ENCODE measurements at places on chromosomes 12 and 14.

- peak; percentile 68 for ATAC-seq
These were observed 6.5 kb downstream of the KRT85 start for GRCh38 chr12:52360663-52361271.

DNA sequence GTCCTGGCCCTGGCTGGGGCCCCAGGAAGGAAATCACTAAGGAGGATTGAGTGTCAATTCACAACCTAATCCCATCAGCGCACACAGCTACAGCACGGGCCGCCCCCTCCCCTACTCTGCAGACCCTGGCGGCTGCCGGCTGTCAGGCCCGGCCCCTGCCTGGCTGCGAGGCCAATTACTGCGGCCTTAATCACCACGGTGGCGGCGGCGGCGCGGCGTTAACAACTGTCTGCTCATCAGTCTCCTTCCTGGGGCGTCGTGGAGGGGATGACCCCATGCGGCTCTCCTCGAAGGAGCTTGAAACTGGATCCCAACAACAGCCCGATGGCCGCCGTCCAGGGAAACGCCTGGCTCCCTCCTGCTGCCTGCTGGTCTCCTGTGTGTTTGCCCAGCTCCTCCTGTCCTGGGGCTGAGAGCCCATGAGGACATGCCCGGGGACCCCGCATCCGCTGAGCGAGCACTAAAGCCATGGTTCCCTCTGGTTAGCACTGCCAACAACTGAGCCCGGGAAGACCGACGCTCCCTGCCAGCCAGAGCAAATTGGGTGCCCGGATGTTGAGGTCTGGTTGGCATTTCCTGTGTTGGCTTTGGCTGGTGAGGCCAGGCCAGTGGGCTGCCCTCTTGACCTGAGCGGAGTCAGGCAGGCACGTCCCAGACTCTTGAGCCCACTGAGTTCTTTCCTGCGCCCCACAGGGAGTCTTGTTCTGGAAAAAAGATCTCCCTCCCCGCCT is 21.8 kb upstream of the EIF2B2 start:
- ATAC-seq = no peak

DNA sequence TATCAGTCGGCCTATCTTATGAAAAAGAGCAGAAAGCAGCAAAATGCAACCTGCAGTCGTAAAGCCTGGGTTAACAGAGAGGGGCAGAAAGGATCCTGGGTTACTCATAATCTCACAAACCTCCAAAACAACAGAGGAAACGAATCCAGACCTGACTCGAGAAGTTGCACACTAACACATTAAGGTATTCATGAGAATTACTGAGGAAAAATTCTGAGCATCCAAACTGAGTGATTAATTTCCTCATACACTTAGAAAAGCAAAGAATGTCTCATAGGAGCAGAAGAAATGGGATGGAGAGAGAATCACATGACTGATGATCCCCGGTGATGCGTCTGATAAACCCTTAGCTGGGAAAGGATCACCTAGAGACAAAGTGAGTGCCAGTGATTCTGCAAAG is 272.5 kb downstream of the TMEM132D start:
- ATAC-seq = no peak

- ATAC-seq = peak; percentile 94
These were observed 39.2 kb downstream of the BCAT1 start for GRCh38 chr12:24909667-24910066.

DNA sequence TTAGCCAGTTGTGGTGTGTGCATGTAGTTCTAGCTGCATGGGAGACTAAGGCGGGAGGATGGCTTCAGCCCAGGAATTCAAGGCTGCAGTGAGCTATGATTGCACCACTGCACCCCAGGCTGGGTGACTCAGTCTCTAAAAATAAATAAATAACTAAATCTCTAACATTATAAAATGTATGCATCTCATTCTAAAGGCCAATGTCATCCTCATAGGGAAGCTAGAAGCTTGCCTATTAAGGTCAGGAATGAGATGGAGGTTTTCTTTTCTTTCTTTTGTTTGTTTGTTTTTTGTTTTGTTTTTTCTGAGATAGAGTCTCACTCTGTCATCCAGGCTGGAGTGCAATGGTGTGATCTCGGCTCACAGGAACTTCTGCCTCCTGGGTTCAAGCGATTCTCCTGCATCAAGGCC is 48.8 kb upstream of the PAPLN start:
- peak; percentile 36 for ATAC-seq

DNA sequence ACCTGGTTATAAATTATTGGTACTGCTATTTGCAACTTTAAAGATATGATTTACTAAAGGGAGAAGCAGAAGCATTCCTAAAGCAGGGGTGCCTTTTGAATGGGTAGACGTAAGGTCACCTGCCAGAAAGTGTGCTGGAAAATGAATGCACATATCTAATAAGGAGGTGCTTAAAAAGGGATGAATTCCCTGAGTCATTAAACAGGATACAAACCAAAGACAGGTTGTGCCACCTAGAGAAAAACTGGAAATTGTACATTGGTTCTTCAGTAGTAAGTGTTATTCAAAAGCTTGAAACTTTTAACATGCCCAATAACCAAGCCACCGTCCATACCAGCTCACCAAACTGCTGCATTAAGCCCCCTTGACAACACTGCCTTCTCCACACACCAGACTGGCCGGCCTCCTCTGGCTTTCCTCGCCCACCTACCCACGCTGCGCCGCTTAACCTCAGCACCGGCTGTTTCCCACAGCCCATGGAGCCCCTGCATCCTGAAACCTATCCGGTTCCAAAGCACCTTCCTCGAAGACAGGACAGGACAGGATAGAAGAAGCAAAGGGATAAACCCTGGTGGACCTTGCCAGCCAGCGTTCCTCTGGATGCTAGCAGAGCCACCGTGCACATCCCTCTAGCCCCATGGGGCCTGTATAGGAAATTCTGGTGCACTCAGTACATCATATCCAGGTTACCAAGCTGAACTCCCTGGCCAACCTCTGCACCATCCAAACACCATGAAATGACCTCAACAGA is 201.5 kb upstream of the CAND1 start:
- ATAC-seq = peak; percentile 52

DNA sequence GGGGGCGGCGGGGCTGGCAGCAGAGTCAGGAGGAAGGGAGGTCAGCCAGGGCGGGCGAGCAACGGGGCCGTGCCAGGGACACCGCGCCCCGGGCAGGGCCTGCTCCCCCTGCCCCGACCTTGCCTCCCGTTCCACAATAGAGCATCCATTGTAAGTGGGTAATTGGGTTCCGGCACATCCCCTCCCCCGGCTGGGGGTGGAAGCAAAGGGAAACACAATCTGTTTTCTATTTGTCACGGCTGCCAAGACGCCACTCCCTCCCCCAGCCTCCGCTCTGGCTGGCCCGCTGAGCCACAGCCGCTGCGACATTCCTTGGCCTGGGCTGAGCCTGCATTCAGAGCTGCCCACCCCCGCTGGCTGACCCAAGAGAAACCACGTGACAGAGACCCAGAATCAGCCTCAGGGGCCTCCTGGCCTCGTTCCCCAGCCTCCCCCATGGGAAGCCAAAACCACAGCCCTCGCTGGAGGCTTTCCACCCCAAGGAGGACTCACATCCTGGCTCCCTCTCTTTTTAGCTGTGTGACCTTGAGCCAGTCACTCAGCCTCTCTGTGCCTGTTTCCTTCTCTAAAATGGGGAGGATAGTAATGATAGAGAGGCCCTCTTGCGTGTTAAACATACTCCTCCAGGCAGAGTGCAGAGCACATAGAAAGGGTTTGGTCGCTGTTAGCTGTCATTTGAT is 117.6 kb downstream of the SCARB1 start:
- ATAC-seq = peak; percentile 70

DNA sequence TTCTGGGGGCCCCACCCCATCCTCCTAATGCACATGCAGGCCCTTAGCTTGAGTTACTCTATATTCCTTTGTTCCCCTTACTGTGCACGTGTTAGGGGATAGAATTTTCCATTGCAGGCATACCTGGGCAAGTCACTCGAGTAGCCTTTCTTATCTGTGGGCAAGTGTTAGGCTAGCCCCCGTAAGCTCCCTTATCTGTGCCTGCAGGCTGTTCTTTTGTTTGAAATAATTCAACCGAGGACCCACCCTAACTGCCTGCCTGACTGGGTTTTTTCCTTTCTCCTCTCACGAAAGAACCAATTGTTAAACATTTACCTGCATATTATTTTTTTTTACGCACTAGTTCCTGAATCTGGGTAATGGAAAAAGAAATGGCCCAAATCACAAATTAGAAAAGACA is 21.3 kb upstream of the BCAT1 start:
- no peak for ATAC-seq

DNA sequence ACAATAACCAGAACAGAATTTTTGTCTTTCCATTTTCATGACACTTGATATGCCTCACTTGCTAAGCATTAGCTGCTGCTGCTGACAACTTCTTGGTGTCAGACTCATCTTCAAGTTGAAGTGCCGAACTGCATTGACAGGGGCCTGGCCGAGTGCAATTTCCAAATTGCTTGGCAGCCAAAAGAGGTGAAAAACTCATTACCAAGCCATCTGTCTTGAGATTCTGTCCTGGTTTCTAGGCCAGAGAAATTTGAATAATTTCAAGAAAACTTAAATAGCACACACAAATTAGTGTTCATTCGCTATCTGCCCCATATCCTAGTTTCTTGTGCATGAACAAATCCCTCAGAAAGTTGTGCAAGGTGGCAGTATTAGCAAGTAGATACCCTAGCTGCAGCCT is 165.3 kb upstream of the RASSF8 start:
- no peak for ATAC-seq

DNA sequence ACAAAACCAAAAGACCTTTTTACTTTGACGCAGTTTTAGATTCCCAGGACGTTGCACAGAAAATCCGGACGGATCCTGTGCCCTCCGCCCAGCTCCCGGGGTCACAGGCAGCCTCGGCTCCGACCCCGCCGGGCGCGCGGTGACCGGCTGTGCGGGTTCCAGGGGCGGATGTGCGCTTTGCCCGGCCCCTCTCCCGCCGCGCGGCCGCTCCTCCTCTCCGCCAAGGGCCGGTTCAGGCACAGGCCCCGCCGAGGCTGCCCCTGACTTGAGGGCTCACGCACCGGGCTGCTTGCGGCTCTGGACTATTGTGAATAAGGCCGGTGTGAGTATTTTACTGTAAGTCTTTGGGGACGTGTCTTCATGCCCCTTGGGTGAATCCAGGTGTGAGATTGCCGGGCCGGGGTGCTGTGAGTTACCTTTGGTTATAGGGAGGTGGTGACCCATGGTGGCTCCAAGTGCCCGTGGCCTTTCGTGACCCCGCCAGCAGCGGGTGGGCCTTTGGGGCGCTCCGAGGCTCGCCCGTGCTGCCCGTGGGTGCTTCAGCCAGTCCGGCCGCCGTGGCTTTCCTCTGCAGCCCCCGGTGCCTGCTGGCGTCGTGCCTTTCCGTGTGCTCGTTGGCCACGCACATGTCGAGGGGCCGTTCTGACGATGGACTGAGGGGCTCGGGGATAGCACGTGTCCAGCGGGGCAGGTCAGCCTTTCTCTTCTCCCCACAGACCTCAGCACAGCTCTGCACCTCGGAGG is 45.9 kb downstream of the NOC4L start:
- ATAC-seq = peak; percentile 1

- no peak for ATAC-seq
These were observed 403 bp upstream of the PNP start for GRCh38 chr14:20468764-20469241.

- no peak for ATAC-seq
These were observed 157.4 kb downstream of the PTCSC3 start for GRCh38 chr14:36019126-36019525.

- no peak for ATAC-seq
These were observed 1.9 kb upstream of the CLEC2D start for GRCh38 chr12:9667403-9668160.

DNA sequence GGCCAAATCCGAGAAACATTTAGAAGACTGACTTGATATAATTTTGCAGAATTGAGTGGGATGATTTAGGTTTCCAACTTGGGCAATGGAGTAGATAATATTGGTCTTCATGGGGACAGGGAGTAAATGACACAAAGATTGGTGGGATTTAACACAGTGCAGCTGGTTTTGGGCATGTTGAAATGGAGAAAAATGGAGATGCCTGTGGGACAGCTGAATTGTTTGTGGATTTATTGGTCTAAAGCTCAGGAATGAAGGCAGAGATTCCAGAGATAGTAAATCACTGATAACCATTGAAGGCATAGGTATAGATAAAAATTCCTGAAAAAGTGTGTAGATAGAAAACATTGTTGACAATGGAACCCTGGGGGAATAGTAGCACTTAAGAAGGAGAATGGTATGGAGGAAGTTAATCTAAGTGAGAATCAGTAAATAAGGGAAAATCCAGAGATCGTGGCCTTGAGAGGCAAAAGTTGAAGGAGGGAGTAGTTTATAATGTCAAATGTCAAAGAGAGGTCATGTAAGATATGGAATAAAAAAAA is 120.9 kb upstream of the ATP2B1 start:
- ATAC-seq = no peak

- ATAC-seq = no peak
These were observed 1424.9 kb downstream of the LRFN5 start for GRCh38 chr14:43031598-43031997.

- no peak for ATAC-seq
These were observed 18.8 kb upstream of the NTS start for GRCh38 chr12:85855305-85855704.

DNA sequence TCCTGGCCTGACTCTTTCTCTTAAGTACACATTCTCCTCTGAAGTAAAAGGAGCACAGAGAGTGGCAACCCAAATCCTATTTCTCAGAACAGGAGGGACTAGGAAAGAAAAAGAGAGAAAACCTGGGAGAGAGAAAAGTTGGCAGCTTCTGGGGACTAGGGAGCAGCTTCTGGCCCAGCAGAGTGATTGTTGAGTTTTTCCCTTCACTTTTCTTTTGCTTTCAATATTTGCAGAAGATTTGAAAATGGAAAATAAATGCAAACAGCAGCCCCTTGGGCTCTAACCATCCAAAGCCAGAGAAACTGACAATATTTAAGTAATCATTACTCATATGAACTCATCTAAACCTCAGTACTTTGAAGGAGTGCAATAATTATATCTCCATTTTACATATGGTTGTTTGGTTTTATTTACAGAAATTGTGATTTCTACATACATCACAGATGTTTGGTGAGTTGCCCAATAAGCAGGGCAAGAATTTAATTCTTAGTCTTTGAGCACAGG is 28.8 kb upstream of the IGF1 start:
- no peak for ATAC-seq

DNA sequence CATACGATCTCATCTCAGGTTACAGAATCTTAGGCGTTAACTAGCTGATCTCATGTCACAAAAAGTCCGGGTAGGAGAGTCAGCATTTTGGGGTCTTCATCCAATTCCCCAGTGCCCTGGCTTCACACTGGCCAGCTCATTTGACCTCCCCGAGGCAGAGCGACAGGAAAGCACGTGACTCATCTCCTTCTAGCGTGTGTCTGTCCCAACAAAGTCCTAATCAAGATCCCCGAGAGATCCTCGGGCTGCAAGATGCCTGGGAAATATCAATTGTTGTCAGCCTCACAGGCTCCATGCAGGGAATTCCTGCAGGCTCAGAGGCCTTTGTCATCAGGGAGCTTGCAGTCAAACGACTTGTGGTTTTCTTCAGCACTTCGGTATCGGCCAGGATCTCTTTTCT is 57.5 kb downstream of the ZNF664 start:
- ATAC-seq = no peak

- no peak for ATAC-seq
These were observed 47.0 kb downstream of the ITPK1 start for GRCh38 chr14:93068711-93069110.

- ATAC-seq = peak; percentile 84
These were observed 981.4 kb downstream of the BCL11B start for GRCh38 chr14:98290596-98290995.
